Activated CD4-positive, alpha-beta T cell treated with anti-CD3 and anti-CD28 coated beads, Interleukin-2, amount 10 ng/mL, durations not matched to agents 7 days and 5 days (primary cell): ENCODE measurements at places on chromosomes 12 and 14. TPM values are rescaled to one million over a fixed set of nuclear protein-coding genes. Genes with fewer than 3 reads are reported as not detected.

PPP1R1A gene
- total RNA-seq = not detected

TRMT61A gene
- total RNA-seq = 7.0 TPM

ADAM21 gene
- total RNA-seq = not detected

WSCD2 gene
- not detected for total RNA-seq

RNASE2 gene
- total RNA-seq = not detected

RFLNA gene
- total RNA-seq = not detected

CLEC2D gene
- 299 TPM for total RNA-seq

TMPRSS12 gene
- total RNA-seq = not detected

STAC3 gene
- 5.2 TPM for total RNA-seq

PLBD1 gene
- total RNA-seq = not detected

ARHGEF40 gene
- total RNA-seq = not detected

- DNase-seq = no peak
These were observed 166.6 kb upstream of the ATP2B1 start for GRCh38 chr12:89875225-89875624.

DNA sequence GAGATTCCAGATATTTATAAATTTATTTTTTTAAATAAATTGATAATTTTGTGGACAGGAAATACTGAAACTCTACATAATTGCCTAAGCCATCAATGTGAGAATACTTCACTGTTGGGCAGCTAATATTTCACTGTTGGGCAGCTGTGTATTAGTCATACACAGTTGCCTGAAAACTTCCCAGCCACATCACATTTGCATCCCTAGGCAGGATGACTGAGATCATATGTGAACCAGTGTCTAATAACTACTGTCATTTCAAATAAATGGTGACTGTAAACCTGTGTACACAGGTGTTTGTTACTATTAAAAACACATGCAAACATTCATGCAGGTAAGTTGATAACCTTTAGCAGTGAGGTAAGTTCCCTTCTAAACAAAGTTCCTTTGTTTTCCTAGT lies 43.9 kb downstream of the TMTC3 start:
- DNase-seq = no peak

DNA sequence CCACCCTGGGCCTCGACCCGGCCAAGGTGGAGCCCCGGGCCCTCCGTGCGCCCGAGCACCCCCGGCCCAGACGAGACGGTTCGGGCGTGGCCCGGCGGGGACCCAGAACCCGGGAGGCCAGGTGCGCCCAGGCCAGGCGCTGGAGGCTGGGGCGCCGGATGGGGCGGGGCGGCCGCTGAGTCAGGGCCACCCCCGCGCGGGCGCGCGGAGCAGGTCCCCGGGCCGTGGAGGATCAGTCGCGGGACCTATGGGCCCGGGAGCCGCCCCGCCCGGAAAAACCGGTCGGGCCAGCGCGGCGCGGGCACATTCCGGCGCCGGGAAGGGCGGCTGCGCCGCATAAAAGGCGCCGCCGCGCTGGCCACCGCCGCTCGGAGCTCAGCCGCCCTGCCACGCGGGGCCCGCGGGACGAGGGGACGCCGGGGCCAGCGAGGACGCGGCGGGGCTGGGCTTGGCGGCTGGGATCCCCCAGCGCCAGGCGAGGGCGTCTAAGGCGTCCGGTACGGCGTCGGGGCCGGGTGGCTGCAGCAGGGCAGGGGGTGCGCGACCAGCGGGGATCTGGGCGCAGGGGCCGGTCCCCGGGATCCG lies 21.5 kb upstream of the KIF26A start:
- no peak for DNase-seq

DNA sequence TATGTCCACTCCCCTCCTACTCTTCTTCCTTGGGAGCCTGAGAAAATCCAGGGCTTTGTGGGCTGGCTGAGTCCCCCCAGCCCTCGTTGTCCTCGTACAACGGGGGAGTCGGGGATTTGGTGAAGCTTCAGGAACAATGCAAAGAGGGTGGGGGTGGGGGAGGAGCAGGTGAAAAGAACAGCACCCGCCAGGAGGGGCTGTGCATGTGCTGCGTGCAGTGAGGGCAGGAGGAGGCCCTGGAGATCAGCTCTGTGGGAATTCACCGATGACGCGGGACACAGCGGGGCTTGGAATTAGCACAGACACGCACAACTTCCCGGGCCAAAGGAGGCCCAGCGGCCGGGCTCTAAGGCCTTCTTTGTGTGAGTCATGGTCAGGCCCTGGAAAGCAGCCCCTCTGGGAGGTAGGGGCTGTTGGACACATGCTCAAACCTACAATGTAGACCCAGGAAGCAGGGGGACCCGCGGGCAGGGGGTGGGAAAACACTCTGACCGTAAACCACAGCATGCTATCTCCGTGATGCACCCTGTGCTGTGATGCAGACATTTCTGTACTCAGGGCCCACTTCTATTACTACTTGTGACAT lies 32.8 kb downstream of the RBM19 start:
- DNase-seq = no peak

DNA sequence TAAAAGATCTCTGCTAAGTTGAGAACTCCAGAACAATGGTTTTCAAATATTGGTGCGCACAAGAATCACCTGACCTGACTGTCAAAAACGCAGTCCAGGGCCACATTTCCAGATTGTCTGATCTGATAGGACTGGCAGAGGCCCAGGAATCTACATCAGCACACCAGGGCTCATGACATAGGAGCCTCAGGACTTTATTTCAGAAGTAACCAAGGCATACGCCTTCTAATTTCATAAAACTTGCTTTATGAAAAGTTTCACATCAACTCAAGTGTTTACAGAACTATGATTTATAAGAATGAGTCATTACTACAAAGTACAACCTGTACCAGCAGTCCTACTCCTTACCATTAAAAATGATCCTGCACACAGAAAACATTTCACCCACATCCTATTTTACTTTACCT lies 47.7 kb upstream of the PTPRO start:
- no peak for DNase-seq

- no peak for DNase-seq
These were observed 24.4 kb downstream of the DHRS2 start for GRCh38 chr14:23660290-23661226.

DNA sequence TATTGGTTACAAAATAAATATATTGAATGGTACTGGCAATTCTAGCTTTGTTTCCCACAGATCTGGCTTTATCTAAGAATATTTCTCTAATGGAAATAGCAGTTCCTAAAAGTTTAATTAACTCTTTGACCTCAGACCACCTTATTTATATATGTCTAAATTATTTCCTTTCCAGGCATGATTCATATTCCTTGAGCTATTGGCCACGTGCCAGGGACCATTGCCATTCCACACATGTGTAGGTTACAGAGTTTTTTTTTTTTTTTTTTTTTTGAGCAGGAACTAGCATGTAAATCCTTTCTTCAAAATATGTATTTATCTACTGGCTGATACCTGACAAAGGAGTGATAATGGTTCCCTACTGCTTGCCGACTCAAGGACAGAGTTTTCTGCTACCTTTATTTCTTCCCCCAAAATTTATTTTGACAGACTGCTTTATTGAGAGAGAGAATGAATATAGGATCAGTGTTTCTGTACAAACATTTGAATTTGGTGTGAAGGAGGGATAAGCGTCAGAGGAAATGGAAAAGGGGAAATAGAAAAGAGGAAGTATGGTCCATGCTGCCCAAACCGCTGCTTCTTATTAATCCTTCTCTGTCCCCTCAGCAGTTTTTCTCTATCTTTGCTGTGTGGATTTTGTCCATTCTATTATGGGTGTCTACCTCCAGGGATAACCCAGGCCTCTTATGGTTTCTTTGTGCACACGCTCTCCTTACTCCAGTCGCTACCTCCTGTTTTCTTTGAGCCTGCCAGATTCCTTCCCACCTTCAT lies 36.4 kb downstream of the PDE3A start:
- DNase-seq = no peak

DNA sequence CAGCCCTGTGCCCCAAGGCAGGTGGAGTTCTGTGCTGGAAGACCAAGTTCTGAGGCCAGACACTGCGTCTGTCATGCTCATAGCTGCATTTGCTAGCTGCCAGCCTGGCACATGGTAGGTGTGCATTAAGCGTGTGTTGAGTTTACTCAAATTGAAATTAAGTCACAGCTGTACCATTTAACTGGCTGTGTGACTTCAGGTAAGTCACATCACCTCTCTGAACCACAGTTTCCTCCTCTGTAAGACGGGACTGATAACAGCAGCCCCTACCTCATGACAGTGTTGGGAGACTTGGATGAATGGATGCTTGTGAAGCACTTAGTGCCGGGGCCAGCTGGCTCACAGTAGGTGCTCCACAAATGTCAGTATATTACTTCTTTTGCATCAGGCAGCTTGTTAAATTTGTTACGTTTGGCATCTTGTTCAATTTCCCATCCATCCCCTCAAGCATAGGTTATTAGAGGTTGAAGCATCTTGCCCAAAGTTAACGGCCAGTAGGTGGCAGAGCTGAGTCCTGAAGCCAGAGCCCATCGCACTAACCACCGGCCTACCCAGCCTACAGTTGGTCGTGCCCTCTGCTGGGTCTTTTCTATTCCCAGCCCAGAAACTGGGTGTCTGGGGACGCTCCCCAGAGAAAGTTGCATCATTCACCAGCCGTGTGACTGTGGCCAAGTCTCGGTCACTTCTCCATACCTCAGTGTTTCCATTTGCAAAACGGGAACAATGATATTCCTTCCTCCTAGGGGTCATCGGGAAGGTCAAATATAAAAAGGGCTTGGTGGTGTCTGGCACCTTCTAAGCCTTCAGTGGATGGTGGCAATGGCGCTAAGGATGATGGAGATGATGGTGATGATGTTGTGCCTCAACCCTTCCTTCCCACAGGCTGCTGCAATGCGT lies 4.5 kb downstream of the DAO start:
- DNase-seq = peak; percentile 76

GRCh38 chr14:54343272-54344121 lies 53.3 kb upstream of the CDKN3 start:
- no peak for DNase-seq

- no peak for DNase-seq
These were observed 79.5 kb downstream of the PTPRB start for GRCh38 chr12:70557583-70558191.

DNA sequence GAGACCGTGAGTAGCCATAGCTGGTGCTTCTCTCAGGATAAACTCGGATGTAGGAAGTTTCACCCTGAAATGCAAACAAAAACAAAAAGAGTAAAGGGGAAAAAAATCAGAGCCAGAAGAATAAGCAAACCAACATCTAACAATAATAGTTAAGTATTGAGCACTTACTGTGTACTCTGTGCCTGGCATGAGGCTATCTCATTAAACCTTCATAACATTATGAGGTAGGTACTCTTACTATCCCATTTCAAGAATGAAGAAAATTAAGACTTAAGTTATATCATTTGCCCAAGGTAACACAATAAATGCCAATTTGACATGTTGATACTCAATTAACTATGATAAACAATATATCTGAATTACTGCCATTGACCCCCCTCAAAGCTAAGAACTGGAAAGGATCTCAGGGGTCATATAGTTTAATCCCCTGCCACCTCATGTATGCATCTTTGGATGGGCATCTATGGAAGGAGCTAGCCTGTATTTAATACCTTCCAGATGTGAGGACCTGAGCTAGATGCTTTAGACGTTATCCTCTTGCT lies 7.4 kb downstream of the SRSF9 start:
- DNase-seq = no peak

DNA sequence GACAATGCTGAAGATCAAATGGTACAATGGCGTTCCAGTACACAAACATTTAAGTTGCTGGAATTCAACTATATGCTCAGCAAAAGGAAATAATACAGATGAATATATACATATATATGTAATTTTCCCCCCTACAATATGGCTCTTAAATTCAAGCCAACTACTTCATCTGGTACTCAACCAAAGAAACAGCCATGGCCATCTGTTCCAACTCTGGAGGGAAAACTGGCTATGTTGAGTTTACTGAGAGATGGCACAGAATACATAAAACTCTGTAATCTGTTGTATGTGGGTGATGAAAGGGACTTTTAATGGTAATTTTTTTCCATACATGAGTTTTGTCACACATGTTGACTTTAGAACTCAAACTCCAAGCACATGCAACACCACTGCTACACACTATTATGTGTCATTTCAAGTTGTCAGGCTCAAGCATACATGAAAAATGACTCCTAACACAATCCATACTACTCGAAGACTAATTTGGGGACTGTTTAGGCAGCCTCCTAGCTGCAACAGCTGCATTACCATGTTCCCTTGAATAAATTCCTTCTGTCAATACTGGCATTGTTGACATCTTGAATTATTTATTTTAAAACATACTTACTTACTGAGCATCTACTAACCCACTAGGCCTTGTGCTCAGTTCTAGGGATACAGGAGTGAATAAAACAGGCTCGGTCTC lies 38.2 kb upstream of the MAP3K9 start:
- DNase-seq = no peak

- DNase-seq = no peak
These were observed 4.3 kb downstream of the RTL1 start for GRCh38 chr14:100898935-100899883.

DNA sequence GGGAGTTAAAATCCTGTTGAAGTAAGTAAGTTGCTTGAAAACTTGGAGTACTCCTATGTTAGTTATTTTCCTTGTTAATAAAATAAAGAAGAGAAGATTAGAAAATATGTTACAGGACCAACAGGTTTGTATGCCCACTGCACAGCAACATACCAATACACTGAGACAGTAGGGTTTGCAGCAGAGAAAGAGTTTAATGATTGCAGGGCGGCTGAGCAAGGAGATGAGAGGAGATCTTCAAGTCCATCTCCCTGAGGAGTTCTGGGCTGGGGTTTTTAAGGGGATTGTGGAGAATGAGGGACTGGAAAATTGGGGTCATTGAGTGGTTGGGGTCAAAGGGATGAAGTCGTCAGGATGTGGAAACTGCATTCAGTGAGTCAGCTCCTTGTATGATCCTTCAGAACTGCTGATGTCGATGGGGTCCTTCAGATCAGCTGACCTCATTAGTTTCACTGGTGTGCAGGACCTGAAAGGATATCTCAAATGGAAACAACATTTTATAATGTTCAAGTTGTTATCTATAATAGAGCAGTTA lies 4.3 kb upstream of the HSD17B6 start:
- DNase-seq = no peak

- DNase-seq = no peak
These were observed 396 bp downstream of the FERMT2 start for GRCh38 chr14:52950410-52950897.

DNA sequence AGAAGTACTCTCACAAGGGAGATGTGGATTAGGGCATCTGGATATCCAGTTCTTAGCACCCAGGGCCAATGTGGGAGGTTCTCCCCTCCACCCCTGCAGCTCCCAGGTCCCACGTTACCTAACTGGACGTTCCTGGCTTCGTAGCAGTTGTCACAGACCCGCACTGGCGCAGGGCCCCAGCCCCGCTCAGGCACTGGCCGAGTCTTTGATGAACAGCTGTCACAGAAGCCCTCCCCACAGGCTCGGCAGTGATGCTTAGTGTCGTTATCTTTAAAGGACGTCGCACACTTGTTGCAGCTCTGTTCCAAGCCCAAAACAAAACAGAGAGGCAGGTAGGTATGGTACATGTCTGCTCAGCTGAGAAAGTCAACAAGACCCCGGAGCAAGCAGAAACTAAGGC lies 48.4 kb downstream of the DCAF4 start:
- DNase-seq = no peak

- DNase-seq = no peak
These were observed 14.4 kb upstream of the GUCY2C start for GRCh38 chr12:14710632-14711320.

DNA sequence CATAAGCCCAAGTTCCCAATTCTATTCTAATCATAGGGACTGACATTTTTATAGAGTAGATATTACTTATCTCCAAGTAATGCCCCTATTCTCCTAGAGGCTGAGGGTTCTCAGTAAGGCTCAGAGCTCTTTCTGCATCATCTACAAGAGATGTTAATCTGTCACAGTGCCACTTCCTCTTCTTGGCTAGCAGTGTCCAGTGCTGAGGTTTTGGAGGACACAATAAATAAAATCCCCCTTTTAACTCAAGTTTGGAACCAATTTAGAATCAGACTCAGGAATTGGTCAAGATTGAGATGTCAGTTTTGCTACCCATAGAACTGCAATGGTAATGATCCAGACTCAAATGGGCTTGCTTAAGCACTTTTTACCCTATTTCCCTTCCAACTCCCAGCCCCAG lies 154.1 kb upstream of the ARID2 start:
- no peak for DNase-seq
